Epithelial cell of proximal tubule (primary cell): ENCODE measurements at places on chromosomes 7 and 10.

DNA sequence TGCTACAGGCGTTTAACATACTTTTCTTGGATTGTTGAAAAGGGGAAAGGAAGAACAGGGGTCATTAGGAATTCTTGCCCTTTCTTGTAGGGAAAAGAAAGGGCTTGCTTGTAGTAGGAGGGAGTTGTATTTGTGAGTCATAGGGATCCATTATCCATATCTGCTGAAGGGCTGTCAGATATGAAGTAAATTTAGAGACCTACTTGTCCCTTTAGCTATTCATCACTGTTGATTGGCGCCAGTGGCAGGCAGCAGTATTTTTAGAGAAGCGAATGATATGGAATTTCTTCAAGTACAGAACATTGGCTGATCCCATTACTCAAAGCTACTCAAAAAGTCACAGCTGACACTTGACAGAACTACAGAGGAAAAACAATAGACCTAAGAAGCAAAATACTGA, 97.7 kb downstream of the CELF2 start:
- no peak for DNase-seq

GRCh38 chr10:93463723-93464476, 18.2 kb downstream of the MYOF start:
- DNase-seq = no peak

DNA sequence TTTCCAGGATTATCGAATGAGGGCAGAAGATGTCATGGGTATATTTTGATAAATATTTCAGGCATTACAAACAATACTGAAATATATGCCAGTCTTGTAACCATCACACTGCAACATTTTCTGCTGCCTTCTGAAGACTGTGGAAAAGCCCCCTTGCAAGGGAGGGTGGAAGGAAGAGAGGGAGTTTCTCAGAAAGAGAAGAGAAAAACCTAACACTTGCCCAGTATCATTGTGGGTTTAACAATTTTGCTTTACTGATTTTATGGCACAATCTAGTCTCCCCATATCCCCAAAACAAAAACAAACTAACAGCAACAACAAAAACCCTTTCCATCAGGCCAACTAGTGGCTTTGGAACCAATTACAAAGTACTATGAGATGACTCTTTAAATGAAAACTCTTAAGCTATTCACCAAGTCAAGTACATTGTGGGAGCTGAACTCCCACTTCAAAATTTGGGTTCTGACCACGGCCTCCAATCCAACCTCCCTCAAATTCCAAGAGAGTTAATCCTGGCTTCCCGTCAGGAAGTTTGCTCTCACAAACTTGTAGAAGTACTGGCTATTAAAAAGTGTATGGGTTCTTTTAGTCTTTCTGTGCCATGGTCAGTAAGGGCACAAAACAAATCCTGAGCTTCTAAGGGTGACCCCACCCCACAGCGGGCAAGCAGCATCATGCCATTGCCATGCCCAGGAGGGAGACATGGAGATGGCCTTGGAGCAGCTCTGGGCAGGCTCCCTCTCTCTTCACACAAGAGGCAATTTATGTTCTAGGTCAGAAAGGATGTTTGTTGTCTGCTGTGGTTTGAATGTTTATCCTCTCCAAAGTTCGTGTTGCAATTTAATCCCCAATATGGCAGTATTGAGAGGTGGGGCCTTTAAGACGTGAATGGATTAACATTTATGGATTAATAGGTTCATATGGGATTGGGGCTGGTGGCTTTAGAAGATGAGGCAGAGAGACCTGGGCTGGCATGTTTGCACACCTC, 96.3 kb downstream of the JAZF1 start:
- no peak for DNase-seq

GRCh38 chr10:123402656-123403055, 248.5 kb downstream of the BUB3 start:
- no peak for DNase-seq

- DNase-seq = peak; percentile 97
These were observed 187.6 kb upstream of the KLF14 start for GRCh38 chr7:130921391-130922180.

DNA sequence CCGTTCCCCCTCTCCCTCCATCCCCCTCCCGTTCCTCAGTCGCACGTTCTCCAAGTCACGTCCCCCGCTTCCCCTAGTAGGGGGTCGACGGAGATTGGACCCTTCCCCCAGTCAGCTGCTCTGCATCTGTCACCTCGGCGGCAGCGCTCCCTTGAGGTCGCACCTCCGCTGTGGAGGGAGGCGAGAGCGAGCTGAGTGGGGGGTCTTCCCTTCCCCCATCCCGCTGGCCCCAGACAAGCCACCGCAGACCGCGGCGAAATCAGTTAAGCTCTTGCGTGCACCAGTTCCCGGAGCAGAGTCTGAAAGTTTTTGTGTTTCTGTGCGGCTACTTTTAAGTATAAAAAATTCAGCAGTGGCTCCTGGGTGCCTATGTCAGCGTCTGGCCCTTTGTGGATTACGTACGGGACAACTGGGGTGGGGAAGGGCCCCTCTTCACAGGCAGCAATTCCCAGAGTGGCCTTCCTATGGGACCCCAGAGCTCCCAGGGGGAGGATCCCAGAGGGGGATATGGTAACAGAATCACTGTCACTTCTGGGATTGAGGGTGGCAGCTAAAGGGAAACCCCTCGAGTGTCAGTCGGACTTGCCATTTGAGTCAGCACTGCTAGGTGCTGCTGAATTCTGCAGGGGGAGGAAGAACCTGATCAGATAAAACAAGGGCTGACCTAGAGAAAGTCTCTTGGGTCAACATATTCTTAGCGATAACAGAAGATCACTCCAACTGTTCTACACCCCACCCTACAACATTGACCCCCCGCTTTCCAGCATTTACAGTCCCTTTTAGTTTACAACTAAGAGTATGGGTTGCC, 12.5 kb upstream of the DDIT4 start:
- no peak for DNase-seq

GRCh38 chr10:43853369-43853768, 204.7 kb upstream of the ZNF32 start:
- DNase-seq = no peak

GRCh38 chr10:100791369-100792058, 46.1 kb downstream of the PAX2 start:
- no peak for DNase-seq

GRCh38 chr10:106487726-106488125, 676.8 kb downstream of the SORCS1 start:
- DNase-seq = no peak

DNA sequence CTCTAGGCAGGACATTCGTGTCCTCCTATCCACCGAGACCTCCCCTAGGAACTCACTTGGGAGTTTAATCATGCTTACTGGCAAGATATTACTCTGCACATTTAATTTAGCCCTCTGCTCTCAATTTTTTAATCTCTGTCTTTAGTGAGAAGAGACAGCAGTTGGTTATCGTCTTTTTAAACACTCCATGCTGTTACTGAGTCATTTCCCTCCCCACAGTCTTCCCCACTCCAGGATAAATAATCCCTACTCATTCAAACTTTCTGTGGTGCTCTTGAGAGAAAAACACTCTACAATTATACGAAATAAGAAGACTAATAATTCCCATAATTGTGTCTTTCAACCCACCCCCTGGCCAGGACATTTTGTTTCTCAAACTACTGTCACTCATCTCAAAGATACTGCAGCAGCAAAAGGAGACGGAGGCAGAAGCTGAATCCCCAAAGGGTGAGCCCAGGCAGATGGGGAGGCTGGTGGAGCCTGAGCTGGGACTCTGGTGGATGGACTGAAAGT, 84.2 kb downstream of the ANK3 start:
- no peak for DNase-seq

- no peak for DNase-seq
These were observed 527 bp downstream of the AKR1B1 start for GRCh38 chr7:134458341-134458805.

GRCh38 chr10:80917636-80918035, 379.9 kb downstream of the SH2D4B start:
- no peak for DNase-seq

GRCh38 chr7:85595750-85596178, 408.9 kb upstream of the SEMA3D start:
- DNase-seq = no peak

DNA sequence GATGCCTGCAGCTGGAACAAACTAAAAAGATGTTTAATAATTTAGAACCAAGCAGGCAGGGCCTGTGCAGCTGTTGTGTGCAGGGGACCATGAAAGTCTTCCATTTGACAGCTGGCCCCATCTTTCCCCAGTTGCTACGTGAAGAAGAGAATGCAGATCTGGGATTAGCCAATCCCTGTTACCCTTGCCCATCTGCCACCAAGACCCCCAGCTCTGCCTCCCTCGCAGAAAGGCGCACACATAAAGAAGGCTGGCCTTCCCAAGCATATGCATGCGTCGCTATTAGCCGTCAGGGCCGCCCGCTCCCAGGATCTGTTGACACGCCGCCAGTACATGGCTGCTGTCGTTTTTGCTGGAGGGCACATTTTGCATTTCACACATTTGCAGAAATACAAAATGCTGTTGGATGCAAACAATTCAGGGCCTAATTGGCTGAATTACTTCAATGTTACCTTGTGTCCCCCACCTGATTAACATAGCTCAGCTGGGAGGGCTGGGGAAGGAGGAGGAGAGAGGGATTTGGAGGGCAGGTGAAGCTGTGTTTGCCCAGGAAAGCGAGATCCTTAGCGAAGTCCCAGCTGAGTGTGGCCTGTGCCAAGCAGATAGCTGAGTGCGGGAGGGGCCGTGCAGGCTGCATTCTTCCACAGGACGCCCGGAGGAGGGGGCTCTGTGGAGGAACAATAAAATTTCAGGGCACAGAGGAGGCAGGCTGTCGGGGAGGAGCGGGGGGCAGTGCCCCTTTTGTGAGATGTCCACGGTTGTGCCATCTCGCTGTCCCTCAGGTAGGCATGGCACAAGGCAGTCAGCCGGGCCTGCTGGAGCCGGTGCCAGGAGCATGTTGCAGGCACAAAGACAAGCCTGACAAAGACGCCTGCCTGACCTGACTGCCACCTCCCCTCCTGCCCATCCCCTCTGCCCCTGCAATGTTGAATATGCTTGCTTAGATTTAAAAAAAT, 443.0 kb upstream of the MKI67 start:
- DNase-seq = no peak

DNA sequence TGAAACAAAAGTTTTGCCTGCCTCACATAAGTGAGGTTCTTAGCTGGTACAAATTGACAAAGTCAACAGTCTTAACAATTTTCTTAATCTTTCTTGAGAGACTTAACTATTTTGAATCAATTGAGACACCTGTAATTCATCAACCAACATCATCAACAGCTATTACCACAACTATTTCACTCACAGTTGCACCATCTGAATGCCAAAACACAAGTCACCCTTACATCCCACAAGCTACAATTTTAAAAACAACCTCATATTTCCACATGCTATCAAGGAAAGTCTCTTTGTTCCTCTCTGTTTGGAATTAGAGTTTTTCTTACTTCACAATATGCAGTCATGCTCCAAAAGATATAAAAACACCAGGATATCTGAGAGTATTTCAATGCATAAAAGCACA, 4.9 kb downstream of the SMURF1 start:
- peak; percentile 84 for DNase-seq
